ENCODE measurements at places on chromosomes 3 and 15.
A peak's percentile ranks its signal among the peaks of the same experiment; 100 is the strongest.

GRCh38 chr15:33738941-33739664, 229.2 kb upstream of the CHRM5 start:
- no peak for DNase-seq

DNA sequence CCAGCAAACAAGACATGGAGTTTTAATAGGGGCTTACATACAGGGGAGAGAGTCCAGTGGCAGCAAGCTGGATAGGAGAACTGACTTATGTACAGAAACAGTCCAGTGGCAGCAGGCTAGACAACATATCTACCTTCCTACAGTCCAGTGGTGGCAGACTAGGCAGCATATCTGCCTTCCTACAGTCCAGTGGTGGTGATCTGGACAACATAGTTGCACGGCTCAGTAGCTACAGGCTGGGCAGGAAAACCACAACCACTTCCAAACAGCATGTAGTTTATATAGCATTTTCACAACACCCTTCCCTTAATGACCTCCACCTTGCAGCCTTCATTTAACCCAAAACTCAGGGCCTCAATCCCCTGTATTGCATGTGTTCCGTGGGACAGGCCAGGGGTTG, 181.3 kb upstream of the EIF1B start:
- no peak for DNase-seq

GRCh38 chr3:139396707-139397106, 7.3 kb upstream of the COPB2 start:
- no peak for DNase-seq

- no peak for DNase-seq
Measured at GRCh38 chr15:56794553-56795329, 61.4 kb upstream of the ZNF280D start.

GRCh38 chr3:195582947-195583346, 793 bp downstream of the APOD start:
- no peak for DNase-seq

GRCh38 chr3:64827019-64827418, 139.2 kb upstream of the ADAMTS9 start:
- no peak for DNase-seq

- DNase-seq: no peak
Measured at GRCh38 chr3:44993471-44994205, 17.6 kb downstream of the EXOSC7 start.

DNA sequence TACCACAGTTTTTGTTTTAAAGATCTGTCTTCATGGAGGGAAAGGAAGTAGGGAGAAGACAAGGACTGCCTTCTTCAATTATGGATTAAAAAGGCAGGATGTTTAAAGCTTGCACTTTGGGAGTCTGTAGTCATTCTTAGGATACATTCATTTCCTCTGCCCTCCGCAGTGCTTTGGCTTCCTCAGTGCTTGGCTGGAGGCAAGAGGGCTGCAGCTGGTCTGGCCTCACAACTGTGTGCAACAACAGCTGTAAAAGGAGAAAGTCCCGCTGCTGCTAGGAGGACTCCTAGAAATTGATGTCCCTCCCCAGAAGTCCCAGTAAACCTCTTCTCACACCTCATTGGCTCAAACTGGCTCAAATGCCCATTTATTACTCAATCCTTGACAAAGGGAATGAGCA, 54.4 kb upstream of the PPP2R3A start:
- no peak for DNase-seq

GRCh38 chr3:3800685-3801493, 1.7 kb downstream of the LRRN1 start:
- peak; percentile 24 for DNase-seq

- DNase-seq: no peak
Measured at GRCh38 chr15:78072080-78072892, 5.2 kb downstream of the TBC1D2B start.

DNA sequence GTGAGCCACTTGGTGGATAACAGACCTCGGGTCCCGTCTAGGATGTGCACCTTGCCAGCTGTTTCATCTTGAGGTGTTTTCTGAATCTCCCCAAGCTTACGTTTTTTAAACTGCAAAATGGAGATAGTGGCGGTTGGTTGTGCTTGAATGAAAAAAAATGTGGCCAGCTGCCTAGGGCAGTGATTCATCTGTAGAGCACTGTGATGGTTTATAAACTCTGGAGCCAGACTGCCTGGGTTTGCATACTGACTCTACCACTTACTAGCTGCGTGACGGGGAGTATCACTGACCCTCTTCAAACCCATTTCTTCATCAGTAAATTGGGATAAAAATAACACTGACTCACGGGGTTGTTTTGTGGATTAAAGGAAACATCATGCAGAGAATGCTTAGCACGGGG, 159.1 kb downstream of the CHL1 start:
- no peak for DNase-seq

- no peak for DNase-seq
Measured at GRCh38 chr3:82473864-82474541, 712.6 kb upstream of the GBE1 start.

GRCh38 chr15:44394062-44394461, 33.4 kb upstream of the CTDSPL2 start:
- no peak for DNase-seq

DNA sequence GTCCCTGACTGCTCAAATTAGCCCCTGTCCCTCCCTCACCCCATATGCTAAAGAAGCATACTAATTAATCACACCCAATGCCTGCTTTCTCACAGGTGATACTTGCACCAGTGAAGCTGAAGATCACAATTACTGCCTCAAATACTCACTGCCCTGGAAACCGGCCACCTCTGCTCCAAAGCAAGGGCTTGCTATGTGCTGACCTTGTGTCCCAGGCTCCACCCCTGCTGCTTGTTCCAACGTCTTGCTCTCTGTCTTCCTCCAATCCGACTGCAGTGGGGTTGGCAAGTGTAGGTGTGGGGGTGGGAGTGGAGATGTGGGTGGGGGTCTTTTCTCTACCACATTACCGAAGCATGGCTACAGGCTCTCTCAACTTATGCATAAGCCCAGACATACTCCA, 55.7 kb upstream of the PSMD6 start:
- DNase-seq: no peak

DNA sequence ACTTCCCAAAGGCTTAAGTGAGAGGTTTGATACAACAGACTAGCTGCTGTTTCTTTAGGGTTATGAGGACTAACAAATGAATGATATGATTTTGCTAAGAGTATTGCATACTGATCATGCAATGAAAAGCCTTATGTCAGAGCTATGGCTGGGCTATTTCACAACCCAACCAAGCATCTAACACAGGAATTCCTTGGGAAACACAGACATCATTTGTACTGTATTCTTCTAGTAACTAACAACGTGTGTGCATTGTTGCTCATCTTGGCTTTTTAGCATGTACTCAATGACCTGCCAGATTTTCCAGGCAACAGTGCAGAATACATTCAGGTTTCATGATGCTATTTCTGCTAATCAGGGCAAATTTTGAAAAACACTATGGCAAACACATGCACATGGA, 19.3 kb downstream of the PDZRN3 start:
- no peak for DNase-seq

GRCh38 chr15:68197170-68197492, 8.0 kb downstream of the CALML4 start:
- DNase-seq: no peak

GRCh38 chr15:42118650-42119445, 24.5 kb upstream of the PLA2G4D start:
- DNase-seq: no peak

GRCh38 chr15:100186960-100187359, 154.8 kb downstream of the ADAMTS17 start:
- no peak for DNase-seq

GRCh38 chr15:75785771-75786574, 57.3 kb upstream of the UBE2Q2 start:
- DNase-seq: peak; percentile 44

- DNase-seq: no peak
Measured at GRCh38 chr3:127538569-127538968, 52.0 kb downstream of the TPRA1 start.

- DNase-seq: no peak
Measured at GRCh38 chr3:192851821-192852372, 65.8 kb downstream of the MB21D2 start.

- DNase-seq: no peak
Measured at GRCh38 chr3:4856136-4856535, 123.1 kb upstream of the BHLHE40 start.

GRCh38 chr15:39969002-39969394, 35.1 kb downstream of the EIF2AK4 start:
- DNase-seq: no peak

DNA sequence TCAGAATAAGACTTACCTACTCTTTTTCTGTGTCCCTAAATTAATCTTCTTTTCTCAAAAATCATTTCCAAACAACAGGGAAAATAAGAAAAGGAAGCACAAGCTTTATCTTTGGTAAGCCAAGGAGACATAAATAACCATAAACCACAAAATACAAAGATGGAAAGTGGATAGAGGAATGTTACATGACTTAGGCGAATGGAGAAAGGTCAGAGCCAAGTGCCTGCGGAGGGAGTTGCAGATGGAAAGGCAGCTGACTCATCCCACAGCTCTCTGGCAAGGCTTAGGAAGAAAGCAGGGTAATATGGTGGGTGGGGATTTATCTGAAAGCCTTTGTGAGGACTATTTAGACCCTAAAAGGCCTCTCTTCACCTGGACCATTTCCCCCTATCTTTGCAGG, 72.8 kb downstream of the GALK2 start:
- no peak for DNase-seq

DNA sequence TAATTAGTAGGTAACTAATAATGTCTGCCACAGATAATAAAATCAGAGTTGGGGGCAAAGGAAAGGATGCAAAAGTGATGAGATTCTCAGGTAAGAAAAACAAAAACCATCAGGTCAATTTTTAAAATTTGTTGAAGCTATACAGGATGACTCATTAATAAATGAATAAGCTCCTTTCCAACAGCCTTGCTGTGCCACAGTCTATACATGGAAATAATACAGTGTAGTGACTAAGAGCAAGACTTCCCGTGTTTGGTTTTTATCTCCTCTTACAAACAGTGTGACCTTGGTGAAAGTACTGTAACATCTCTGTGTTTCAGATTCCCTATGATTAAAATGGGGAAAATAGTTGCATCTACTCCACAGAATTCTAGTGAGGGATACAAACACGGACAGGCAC, 331.6 kb downstream of the PYDC2 start:
- no peak for DNase-seq

DNA sequence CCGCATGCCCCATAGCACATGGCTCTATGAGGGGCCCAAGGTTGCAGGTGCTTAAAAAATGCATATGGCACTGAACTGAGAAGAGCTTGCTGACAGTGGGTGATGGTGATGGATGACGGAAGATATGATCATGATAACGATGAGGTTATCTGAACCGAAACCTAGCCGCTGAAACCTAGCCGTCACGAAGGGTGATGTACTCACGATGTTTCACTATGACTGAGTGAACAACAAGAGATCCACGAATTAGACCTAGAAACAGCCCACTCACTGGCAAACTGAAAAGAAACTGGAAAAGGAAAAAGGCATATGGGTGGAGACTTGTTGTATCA, 57.6 kb upstream of the BCL6 start:
- no peak for DNase-seq

DNA sequence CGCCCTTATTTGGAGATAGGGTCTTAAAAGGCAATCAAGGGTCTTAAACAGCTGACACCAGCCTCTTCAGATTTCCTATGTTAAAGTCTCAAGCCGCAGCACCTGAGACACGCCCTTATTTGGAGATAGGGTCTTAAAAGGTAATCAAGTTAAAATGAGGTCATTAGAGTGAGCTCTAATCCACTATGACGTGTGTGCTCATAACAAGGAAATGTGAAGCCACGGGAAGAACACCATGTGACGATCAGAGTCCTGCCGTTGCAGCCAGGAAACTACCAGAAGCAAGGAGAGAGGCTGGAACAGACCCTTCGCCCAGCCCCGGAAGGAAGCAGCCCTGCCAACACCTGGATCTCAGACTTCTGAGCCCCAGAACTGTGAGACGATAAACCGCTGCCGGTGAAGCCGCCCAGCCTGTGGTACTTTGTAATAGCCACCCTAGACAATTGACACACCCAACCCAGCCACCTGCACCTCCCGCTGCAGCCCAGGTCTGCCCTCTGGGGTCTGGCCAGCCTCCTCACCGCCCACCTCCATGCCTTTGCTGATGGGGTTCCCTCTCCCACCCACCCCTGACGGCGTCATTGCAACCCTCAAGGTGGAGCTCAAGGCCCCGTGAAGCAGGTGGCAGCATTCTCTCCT, 137.9 kb downstream of the MEGF11 start:
- no peak for DNase-seq

- no peak for DNase-seq
Measured at GRCh38 chr15:52183562-52184173, 7.5 kb downstream of the GNB5 start.

DNA sequence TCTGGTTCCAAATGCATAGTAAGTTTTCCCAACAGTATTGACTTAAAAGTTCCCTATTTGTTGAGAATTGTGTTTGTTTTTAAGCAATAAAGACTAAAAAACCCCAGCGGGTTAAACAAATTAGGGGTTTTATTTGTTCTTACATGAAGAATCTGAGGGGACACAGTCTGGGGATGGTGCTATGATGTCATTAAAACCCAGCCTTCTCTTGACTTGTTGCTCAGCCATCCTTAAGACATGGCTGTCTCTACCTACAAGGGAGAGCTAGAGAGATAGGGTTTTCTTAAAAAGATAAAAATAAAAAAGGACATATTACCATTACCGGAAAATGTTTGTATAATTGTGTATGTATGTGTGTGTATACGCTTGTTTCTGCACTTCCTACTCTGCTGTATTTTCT, 11.7 kb upstream of the ARL14 start:
- no peak for DNase-seq

DNA sequence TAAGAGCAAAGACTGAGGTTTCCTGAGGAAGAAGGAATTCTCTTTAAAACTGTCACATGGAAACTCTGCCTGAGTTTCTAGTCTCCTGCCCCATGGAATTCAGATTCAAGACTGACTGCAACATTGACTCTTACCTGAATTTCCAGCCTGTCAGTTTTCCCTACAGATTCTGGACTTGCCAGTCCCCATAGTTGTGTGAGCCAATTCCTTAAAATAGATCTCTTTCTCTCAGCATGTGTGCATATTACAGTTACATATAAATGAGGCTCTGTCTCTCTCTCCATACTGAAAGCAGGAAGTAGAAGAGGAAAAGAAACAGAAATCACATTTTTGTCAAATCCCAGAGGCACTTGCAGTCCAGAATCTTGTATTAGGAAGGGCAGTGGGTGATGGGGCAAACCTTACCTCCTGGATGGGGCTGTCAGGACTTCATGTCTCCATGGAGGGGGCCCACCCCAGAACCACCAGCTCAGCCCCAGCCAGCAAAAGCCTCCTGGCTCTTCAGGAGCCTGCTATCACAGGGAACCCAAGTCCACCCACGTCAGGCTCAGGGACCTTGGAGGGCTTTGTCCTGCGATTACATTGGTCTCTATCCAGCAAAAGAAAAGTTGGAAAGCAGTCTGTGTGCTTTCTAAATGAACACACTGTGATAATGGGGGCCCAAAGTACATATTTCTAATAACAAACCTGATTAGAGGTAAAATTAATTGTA, 18.8 kb upstream of the GOLGA8J start:
- no peak for DNase-seq

DNA sequence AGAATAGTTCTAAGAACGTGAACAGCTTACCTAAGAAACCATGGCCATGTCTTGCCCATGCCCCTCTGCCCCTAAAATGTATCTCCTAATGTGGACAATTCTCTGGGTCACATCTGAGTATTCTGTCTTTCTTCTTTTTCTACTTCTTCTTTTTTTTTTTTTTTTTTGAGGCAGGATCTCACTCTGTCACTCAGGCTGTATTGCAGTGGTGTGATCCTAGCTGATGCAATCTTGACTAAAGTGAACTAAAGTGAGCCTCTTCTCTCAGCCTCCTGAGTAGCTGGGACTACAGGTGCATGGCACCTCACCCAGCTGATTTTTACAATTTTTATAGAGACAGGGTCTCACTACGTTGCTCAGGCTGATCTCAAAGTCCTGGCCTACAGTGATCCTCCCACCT, 204.8 kb upstream of the ZPLD1 start:
- no peak for DNase-seq
